ENCODE measurements at places on chromosomes 7 and 10.

DNA sequence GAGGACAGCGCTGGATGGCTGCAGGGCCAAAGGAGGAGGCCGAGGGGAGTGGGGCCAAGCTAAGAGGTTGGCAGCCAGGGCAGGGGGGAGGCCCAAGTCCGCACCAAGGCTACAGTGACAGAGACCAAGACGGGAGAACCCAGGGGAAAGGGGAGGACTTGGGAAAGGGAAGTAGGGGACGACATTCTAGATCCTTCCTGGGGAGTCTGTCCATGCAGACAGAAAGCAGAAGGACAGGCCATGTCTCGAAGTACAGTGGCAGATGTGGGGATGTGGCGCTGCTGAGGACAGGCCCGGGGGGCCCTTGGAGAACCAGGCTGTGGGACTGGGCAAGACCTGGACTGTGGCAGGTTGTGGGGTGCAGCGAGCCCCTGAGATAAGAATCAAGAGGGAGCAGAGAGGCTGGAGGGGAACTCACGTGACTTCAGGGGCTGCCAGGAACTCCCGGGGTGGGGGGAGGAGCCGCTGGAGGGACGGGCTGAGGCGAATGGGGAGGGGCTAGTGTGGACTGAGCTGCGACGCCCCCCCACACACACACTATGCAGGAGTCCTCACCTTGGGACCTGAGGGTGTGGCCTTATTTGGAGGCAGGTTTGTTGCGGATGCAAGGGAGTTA is 68.5 kb upstream of the TNRC18 start:
- DNase-seq = no peak

DNA sequence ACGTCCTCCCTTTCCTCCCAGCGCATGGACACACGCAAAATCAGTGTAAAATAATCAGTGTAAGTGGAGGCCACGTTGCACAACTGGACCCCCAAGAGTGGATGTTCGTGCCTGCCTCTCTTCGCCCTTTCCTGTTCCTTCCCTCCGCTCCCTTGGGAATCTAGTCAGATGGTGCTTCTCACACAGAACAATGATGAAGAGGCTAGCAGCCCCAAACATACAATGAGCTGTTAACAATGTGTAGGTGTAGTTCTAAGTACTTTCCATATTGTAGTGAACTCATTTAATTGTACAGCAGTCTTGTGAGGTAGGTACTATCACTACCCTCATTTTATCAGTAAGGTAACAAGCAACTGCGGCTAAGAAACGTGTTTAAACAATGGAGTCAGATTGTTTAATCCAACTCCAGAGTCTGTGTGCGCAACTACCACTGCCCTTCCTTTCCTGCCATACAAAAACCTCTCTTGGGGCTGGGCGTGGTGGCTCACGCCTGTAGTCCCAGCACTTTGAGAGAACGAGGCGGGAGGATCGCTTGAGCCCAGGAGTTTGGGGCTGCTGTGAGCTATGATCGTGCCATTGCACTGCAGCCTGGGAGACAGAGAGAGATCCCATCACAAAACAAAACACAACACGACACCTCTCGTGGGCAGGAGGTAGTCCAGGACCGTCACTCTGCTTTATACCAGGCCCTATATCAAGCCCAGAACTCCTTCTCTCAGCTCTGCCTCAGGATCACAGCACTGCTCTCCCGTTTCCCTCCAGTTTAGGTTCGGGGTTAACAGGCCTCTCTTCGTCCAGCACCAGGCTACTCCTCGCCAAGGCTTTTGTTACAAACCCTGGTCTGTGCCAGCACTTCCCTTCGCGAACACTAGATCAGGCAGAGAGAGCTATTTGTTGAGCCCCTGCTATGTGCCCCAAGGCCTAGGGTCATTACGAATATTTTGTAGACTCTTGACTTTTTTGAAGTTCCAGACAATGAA is 1.1 kb downstream of the FKBP9 start:
- DNase-seq = no peak

- DNase-seq = no peak
These were observed 6.8 kb upstream of the MAPK8 start for GRCh38 chr10:48299692-48300091.

DNA sequence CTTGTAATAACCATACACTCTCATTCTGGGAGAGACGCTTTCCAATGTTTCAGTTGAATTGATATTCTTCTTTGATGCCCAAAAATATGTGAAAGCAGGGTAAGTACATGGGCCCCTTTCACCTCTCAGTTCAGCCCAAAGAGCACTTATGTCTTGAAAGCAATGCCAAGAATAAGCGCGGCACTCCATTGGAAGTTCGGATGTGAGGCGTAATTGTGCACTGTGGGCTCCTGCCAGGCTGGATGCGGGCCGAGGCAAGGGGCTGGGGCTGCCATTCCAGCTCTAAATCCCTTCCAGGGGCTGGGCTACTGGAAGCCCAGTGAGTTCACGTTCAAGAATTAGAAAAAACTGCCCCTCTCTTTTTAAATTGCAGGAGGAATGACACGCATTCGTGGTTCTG is 113.8 kb downstream of the EBF3 start:
- DNase-seq = no peak

GRCh38 chr10:30887839-30888238 is 143.8 kb downstream of the ZNF438 start:
- DNase-seq = no peak

DNA sequence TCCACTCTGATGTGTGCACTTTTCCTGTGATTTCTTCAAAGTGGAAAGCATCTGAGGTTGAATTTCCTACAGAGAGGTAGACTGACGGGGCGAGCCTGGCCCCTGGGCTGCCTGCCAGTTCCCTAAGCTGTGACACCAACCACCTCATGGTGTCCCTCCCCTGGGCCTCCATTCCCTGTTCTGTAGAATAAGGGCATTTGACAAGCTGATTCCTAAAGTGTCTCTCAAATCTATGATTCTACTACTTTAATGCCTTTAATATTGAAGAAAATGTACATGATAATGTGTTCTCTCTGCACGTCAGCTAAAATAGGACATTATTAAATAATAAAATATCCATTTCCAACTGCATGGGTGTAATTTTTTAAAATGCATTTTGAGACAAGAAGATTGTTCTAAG is 105.1 kb downstream of the SEC61G start:
- no peak for DNase-seq

DNA sequence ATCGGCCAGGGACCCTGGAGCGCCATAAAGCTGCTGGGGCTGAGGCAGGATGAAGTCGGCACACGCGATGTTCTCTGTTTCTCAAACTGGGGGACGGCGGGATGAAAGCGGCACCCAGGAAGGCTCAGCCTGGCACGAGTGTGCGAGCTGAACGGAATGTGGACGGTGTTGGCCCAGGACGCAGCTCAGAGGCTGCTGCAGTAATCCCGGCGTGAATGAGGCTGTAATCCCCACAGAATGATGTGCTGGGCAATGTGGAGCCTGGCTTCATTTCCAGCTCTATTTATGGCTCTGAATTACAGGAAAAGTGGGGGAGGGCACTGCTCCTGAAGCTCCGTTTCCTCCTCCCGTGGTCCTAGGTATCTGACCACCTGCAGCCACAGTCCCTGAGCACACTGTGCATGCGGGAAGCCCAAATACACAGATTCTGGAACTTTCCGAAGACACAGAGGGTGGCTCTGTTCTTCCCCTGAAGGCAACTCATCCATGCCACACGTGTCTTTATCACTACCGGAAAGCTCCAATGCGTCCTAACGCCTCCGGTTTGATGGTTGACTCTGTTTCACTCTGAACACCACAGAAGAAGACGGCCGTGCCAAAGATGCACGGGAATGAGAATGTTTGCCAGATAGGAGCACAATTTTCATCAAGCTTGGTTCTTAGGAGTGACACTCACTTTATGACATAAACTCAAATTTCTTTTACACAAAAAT is 37.6 kb downstream of the KLF6 start:
- DNase-seq = no peak

DNA sequence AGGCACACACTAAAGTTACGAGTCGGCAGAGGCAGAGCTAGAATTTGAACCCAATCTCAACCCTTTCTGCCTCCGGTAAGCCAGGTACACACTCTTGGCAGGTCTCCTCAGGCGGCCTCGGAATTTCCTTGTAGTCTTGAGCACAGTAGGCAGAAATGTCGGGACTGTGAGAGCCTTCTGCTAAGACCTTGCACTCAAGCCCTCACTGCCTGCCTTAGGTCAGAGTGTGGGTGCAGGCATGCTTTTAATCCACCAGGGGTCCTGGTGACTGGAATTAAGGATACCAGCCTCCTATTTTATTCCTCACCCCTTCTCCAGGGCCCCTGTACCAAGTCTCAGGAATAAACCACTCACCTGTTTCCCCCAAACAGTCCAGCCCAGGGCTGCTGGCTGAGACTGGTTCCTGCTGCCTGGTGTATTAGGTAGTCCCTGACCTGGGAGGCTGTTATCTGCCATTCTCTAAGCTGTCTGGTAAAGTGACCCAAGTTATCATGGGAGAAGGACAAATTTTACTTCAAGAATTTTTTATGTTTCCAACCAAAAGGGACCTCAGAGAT is 855 bp downstream of the ATP6V1F start:
- DNase-seq = peak; percentile 27

Data from activated CD4-positive, alpha-beta T cell treated with anti-CD3 and anti-CD28 coated beads for 24 hours (primary cell).